Glomerular endothelial cell (primary cell): ENCODE measurements at places on chromosomes 12 and 14. TPM values are rescaled to one million over a fixed set of nuclear protein-coding genes. Genes with fewer than 3 reads are reported as not detected.

DNA sequence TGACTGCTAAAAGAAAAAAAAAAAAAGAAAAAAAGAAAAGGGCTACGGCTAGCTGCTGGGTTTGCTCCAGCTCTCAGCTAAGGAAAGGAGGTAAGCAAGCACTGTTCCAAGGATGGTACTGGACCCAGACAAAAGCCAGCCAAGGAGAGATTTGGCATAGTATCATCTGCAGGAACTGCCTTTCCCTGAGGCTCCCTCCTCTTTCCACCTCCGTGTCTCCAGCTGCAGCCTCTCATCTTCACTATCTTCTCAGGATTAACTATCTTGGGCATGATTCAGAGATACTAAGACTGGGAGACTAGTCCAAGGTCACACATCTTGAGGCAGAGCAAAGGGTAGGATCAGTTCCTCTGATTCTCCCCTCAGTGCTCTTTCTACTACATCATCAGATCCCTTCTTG, 6.0 kb downstream of the KITLG start:
- DNase-seq = no peak

DNA sequence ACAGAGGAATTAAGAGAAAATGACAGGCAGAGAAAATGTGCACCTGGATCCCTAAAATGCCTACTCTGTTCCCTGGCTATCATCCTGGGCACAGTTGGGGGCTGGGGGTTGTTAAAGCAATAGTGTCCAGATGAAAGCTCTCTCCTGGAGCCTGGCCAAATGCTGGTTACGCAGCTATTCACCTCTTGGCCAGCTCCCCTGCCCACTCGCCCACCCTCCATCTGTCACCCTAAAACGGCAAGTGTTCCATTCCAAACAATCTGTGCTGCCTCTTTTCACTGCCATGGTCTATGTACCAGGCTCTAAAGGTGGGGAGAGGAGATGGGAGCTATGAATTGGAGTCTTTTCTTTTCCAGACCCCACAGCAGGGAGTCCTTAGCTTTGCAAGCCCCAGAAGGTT, 24.7 kb upstream of the NPFF start:
- no peak for DNase-seq

GRCh38 chr14:52551696-52552062, 626 bp downstream of the TXNDC16 start:
- DNase-seq = peak; percentile 14

DNA sequence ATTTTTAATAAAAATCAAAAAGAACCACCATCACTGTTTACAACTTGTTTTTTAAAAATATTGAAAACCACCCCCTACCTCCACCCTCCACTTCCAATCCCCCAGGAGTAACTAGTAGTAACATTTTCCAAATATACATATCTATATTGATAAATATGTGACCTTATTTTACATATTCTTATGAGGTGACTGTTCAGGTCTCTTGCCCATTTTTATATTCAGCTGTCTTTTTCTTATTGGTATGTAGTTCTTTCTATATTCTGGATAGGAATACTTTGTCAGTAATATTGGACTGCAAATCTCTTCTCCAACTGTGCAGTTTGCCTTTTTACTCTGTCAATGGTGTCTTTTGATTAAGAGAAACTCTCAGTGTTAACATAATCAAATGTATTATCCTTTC, 59.0 kb upstream of the EIF5 start:
- no peak for DNase-seq

DNA sequence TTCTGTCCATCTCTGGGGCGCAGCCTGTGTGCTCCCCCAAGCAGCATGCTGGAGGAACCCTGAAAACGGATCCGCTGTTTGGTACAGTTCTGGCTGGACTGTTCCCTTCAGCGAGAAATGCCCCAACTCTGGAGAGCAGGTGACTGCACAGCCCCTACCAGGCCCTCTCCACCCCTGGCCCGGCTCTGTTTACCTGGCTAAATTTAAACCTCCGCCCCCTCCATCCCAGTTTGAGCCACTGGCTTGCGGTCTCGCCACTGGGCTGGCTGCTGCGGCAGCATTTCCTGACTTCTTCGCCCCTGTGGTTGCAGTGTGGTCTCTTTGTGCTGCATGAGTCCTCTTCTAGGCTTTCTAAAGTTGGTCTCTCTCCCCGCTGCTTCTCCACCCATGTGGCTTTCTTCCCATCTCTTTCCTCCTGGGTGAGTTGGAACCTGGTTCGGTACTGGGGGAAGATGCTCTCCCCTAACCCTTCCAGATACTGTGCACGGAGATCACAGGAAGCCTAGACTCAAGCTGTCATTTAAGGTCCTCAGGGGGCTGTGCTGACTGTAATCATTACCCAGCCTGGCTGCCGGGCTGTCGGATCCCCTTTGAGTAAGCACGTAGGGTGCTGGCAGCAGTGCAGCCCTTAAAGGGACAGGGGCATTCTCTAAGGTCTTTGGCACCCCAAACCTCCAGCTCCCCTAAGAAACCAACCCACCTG, 60.6 kb downstream of the FBXL14 start:
- DNase-seq = no peak

DNA sequence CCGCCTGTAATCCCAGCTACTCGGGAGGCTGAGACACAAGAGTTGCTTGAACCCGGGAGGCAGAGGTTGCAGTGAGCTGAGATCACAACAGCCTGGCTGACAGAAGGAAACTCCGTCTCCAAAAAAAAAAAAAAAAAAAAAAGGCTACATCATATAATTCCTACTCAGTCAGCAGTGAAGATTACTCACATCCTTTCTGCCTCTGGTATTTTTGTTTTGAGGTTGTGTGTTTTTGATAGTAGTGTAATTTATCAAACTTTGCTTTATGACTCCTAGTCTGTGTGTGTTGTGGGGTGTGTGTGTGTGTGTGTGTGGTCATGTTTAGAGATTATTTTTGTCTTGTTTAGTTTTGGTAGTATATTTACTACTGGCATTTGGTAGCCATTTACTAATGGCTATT, 29.8 kb upstream of the DLGAP5 start:
- DNase-seq = peak; percentile 34

DNA sequence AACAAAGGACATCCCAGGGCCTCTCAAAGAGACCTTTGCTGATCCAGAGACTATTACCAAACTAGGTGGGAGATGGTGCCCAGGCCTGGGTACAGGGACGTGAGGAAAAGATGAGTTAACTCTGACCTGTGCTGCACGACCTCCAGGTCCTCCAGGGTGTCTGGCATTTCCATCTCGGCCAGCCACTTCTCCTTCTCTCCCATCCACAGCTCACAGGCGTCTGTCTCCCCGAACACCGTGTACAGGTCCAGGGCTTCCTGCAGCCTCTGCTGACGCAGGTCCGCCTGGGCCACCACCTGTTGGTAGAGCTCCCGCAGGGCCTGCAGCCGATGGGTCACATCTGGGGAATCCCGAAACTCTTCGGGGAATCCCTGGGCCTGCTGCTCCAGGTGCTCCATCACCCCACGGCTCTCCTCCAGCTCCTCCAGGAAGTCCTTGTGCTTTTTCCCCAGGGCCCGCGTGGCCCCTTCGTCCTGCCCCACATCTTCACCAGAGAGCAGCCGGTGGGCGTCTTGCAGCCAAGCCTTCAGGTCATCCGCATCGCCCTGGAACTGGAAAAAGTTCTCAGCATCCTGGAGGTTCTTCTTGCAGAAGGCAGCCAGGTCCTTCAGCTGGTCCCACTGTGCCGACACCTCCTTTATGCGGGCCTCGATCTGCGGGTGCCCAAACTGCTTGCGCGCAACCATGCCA, 86.7 kb downstream of the SPTB start:
- DNase-seq = no peak

DNA sequence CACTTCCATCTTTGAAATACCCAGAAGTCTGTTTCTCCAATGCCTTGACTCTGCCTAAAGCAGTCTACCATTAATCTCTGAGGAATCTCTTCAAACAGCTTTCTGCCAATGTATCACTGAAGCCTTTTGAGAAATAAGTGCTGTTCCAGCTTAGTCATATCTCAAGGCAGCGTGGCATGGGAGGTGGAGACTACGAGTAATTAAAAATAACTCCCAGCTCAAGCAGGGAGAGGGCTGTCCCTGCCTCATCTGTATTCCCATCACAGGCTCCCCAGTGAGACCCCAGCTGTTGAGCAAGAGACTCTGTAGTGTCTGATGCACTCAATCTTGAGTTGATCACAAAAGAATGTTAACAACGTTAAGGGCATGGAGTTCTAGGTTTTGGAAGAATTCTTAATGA, 700.6 kb downstream of the DIO2 start:
- no peak for DNase-seq

GRCh38 chr12:62484233-62484632, 17.6 kb downstream of the MON2 start:
- no peak for DNase-seq

GRCh38 chr14:91261986-91262549, 17.6 kb upstream of the GPR68 start:
- DNase-seq = no peak

DNA sequence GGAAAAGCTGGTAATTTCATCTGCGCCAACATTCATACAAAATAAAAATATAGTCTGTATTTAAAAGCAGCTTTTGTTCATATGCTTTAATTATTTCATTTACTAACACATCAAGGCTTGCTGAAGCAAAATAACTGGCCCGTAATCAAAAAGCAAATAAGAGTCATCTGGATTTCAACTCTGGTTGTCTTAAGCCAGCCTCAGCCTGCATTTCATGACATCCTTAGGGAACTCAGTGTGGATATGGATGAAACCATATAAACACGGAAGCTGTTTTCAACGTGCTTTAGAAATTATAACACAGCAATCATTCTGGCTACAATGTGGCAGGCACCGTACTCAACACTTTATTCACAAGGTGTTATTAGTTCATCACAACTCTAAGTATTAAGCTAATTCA, 852 bp downstream of the COX16 start:
- DNase-seq = no peak

GRCh38 chr12:120324841-120325417, 2.6 kb downstream of the PLA2G1B start:
- DNase-seq = no peak

DNA sequence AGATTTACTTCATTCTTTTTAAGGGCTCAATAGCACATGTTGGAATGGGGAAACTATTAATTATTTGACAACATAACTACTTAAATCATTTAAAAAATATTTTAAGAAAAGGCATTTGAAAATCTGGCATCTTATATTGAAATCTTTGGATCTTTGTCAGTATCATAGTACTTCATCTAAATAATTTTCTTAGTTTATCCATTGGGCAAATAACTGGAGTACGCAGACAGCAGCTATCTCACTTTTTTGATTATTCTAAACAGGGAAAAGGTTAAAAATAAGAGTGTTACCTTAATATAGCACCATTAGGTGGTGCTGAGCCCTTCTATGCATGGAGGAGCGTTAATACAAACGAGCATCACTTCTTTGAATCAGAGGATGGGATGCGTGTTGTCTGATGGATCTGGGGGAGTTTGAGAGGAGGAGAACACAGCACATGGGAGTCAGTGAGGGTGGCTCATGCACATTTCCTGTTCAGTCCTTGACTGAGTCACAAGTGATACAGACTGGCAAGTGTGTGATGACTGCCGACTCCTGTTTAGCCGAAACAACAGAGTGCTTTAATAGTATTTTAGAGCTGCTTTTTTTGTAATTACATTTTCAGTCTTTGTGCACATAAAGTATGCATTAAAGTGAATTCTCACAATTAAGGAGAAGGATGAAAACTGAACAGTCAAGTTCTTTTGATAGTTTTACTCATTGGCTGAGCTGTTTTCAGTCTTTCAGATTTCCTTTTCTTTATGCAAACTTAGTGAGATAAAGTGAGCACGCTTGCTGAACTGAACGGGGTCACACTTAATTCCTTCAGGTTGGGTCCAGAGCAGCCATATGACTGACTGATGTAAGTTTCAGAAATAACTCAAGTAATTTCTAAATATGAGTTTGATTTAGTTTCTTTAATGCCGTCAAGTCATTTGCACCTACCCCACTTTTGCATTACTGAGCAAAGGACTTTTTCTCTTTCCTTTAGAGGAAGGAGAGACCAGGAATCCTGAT, 92.7 kb downstream of the DIP2B start:
- DNase-seq = peak; percentile 45

GRCh38 chr12:104600036-104600712, 143.4 kb downstream of the CHST11 start:
- no peak for DNase-seq

DNA sequence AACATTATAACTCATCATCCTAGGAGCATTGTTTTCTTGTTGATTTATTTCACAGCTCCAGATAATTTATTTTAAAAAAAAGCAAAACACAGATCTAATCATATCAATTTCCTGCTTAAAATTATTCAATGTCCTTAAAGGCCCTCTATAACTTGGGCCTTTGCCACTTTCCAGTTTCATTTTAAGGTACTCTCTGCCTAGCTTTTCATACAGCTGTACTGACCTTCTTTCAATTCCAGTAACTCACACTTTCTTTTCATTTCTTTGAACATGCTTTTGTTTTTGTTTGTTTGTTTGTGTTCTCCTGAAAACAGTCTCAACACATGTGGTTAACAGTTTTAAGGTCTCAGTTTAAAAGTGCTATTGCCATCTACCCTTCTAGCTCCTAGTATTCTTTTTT, 281.9 kb downstream of the ACSS3 start:
- DNase-seq = no peak

- no peak for DNase-seq
These were observed 61.0 kb downstream of the CPM start for GRCh38 chr12:68871921-68872320.

DNA sequence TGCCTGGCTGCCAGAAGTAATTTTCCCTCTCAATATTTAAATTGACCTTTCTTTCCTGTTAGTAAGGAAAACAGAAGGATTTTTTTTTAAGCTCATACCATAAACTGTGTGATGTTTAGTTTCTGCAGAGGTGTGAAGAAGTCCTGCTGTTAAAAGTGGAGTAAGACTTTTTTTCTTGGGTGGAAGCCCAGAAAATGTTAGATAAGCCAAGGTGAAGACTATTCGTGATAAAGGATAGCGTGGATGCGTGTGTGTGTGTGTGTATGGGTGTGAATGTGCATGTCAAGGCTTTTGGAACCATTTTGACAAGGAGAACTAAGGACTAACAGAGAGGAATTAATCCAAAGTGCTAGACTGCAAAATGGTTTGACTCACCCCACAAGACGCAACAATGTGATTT, 152.9 kb upstream of the SEL1L start:
- no peak for DNase-seq

- no peak for DNase-seq
These were observed 100.2 kb downstream of the SRGAP1 start for GRCh38 chr12:63944586-63945228.

- DNase-seq = no peak
These were observed 29.3 kb downstream of the PRKCH start for GRCh38 chr14:61350427-61351270.

GRCh38 chr12:57834086-57834876, 12.2 kb downstream of the CTDSP2 start:
- DNase-seq = no peak

GRCh38 chr14:57987596-57988300, 121.9 kb upstream of the SLC35F4 start:
- DNase-seq = no peak

DNA sequence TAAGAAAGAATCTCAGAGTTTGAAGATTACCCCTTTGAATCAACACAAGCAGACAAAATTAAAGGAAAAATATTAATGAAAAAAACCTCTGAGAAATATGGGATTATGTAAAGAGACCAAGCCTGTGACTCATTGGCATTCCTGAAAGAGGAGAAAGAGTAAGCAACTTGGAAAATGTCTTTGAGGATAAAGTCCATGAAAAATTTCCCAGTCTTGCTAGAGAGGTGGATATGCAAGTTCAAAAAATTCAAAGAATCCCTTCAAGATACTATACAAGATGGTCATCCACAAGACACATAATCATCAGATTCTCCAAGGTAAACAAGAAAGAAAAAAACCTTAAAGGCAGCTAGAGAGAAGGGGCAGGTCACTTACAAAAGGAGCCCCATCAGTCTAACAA, 13.3 kb downstream of the SLCO1B1 start:
- DNase-seq = no peak

Gene PSMC6
- 49.3 and 107 TPM in 2 replicates for total RNA-seq

Gene C12orf54
- total RNA-seq = not detected in 2 replicates

Gene SLCO1B1
- not detected in 2 replicates for total RNA-seq

Gene NUAK1
- 55.3 and 68.8 TPM in 2 replicates for total RNA-seq

Gene TMEM30B
- total RNA-seq = 0.12 and 0.34 TPM in 2 replicates

Gene TGFB3
- total RNA-seq = 0.53 and 9.8 TPM in 2 replicates

Gene PLD4
- total RNA-seq = not detected in 2 replicates
